ENCODE measurements at places on chromosomes 7 and 10.

DNA sequence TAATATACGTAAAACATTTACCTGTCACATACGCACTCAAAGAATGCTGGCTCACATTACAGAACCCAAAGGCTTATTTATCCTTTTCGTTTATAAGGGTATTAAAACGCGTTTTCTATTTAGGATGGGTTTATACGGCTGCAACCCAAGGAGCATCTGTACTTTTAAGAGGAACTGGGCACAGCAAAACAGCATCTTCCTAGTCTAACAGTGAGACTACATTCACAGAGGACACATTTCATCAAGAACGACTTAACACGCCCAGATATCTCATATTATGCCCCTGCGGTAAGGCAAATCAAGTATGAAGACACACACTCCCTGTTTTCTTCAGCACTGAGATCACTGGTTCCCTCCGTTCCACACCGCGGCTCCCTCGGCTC is 533 bp upstream of the DMTF1 start:
- no peak for DNase-seq

GRCh38 chr10:129474642-129475041 is 7.6 kb downstream of the MGMT start:
- DNase-seq: no peak

- no peak for DNase-seq
Measured at GRCh38 chr10:114824391-114824790, 2.8 kb downstream of the FHIP2A start.

- DNase-seq: no peak
Measured at GRCh38 chr10:79470096-79470495, 24.7 kb upstream of the ZCCHC24 start.

DNA sequence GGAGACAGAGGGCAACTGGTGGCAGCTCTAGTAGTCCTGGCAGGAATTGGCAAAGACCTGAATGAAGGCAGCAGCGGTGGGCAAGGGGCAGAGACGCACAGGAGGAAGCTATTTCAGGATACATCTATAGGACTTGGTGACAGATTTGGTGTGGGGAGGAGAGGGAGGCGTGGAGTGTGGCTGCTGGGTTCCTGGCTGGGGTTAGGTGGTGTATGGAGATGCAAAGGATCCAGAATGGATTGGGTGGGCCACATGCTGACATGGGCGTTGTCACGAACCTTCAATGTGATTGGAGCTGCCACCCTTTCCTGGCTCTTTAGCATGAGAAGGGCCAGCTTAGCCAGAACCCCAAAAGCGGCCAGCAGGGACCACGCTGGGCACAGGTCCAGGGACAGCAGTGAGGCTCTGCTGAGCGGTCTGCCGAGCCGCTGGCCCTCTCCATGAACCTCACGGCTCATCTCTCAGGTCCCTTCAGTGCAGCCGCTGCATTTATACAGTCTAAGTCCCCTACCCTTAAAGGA is 10.2 kb upstream of the ADCY1 start:
- DNase-seq: no peak

GRCh38 chr7:5774136-5774535 is 7.3 kb downstream of the RNF216 start:
- DNase-seq: no peak

DNA sequence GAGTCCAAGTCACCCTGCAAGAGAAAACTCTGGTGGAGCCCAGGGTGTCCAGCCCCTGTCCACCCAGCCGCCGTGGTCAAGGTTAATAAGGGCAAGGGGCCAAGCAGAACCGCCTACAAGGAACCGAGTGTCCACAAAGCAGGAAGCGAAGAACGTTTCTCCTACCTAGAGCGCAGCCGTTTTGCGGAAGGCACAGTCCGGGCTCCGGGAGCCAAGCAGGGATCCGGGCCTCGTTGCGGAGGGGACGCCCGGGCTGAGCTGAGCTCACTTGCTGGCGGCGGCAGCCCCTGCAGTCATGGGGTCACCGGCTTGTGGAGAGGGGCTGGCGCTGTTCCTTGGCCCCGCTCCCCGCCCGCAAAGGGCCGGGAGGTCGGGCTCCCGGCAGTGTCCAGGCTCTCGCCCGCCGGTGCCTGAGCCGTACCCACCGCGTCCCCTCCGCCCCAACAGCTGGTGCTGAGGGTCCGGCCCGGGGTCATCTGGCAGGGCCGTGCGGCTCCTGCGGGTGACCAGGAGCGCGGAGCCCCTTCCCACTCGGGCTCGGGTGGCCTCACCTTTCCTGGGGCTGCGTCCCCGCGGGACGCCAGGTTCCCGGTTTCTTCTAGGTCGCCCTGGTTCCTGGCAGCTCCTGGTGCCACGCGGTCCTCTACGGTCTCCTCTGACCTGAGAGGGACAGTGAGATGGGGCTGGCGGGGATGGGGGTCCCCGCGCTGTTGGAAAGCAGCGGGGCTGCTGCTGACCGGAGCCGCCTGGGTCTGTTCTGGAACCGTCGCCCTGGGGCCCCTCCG is 14.0 kb upstream of the ZNF273 start:
- peak; percentile 48 for DNase-seq

DNA sequence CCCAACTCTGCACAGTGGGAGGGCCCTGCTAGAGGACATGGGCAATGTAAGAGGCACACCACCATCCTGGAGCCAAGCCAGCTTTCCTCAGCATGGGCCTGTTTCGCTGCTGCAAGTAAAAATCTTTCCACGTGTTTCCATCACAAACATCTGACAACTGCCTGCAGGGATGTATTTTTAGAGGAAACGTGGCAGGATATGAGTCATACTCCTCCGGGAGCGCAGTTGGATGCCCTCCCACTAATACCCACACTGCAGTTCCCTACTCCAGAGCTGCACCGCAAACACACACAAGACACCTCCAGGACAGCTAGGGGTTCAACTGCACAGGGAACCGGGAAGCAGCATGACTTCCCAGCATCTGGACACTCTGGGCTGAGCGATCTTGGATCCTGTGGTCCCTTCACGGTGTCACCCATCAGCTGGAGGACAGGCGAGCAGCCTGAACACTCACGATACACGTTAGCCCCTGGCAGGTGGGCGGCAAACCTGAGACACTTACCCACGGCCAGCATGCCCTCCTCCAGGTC is 26.1 kb downstream of the PLAC9 start:
- DNase-seq: peak; percentile 57
